ENCODE measurements at places on chromosomes 4 and X.

DNA sequence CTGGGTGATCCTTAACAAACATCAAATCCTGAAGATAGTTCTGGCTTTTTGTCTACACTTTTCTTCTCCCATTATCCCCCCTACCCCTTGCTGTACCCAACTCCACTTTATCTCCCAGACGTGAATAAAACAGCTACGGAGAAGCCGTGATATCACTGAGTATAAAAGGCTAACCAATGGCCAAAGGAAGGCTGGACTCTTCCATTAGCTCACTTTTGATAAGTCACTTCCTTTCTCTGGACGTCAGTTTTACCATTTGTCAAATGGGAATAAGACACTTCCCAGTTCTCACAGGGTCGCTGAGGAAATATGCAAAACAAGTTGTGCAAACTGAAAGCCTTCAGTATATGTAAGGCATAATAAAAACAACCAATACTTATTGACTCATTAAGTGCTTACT is 38.6 kb upstream of the EDA2R start:
- DNase-seq, result peak; percentile 14

DNA sequence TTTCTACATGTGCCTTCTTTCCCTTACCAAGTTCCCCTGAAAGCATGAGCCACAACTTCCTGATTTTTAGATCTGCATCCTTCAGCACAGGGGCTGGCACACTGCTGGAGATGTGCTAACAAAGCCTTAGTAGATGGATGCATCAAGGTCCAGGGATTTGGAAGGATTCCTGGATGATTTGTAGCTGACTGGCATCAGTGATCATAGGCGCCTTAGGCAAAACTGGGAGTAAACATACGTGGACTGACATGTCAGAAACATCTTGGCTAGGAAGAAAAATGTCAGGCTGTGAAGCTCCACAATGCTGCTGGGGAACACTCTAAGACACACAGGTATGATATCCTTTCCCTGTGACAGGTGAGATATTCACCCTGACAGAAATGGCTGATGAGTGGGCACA is 156.4 kb downstream of the AMELX start:
- no peak for DNase-seq

GRCh38 chr4:166391501-166391900 is 518.5 kb downstream of the TLL1 start:
- DNase-seq, result no peak

DNA sequence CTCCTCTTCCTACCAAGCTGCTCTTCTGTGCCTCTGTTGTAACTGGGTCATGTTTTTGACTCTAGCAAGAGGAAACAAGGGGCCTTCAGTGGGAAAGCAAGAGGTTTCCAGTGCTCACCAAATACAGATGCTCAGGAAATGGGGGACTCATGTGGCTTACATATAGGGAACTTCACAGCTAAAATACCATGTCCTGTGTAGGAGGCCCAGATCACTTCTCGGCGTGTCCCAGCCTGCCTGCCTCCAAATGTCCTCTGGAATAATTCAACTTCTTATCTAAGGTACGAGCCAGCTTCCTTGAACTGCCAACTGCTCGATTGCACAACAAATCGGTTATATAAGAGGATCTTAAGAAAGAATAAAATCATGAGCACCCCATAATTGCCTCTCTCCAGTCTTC is 161.3 kb downstream of the KIT start:
- no peak for DNase-seq

- no peak for DNase-seq
Observed at GRCh38 chr4:161650812-161651211, 513.0 kb downstream of the FSTL5 start.

- peak; percentile 98 for DNase-seq
Observed at GRCh38 chr4:153541456-153542096, 75.4 kb downstream of the TMEM131L start.

- no peak for DNase-seq
Observed at GRCh38 chrX:9396930-9397329, 67.9 kb upstream of the TBL1X start.

DNA sequence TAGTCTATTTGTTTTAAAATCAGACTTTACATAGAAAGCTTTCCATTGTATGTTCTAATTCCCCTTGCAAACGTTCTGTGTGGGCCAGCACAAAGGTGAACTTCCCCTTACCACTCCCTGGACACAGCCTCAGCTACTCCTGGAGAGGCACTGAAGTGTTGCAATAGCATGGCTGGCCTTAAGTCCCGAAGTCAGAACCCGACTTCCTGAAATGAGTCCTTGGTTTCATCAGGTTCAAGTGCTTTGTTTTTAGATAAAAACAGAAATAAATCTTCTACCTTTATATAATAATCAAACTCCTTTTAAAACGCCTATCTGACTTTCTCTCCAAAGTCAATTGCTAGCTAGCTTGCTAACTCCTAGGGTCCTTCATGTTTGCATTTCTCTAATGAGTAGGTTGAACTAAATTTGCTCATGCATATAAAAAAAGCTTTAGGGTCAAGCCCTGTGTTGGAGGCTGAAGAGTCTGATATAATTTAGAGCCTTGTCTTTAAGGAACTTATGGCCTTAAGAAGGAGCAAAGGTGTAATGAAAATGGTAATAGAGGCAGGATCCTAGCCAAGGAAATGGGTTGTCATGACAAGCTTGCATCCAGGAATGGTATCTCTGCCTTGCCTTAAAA is 9.0 kb downstream of the BMP3 start:
- no peak for DNase-seq

DNA sequence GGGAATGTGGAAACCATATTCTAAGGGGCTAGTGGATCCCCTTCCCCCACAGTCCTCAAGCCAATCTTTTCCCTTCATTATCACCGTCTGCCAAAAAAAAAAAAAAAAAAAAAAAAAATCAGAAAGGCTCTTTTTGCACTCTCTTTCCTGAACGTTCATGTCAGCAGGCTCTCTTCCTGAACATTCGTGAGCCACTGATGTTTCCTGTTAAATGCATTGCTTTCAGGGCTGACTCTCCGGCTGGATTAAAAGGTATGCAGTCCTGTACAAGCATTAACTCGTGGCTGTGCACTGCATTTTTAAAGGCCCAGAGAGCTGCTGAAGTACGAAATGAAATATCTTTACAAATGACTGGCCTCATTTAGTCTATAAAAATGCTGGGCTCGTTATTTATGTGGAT is 34.0 kb upstream of the TSPAN5 start:
- no peak for DNase-seq

DNA sequence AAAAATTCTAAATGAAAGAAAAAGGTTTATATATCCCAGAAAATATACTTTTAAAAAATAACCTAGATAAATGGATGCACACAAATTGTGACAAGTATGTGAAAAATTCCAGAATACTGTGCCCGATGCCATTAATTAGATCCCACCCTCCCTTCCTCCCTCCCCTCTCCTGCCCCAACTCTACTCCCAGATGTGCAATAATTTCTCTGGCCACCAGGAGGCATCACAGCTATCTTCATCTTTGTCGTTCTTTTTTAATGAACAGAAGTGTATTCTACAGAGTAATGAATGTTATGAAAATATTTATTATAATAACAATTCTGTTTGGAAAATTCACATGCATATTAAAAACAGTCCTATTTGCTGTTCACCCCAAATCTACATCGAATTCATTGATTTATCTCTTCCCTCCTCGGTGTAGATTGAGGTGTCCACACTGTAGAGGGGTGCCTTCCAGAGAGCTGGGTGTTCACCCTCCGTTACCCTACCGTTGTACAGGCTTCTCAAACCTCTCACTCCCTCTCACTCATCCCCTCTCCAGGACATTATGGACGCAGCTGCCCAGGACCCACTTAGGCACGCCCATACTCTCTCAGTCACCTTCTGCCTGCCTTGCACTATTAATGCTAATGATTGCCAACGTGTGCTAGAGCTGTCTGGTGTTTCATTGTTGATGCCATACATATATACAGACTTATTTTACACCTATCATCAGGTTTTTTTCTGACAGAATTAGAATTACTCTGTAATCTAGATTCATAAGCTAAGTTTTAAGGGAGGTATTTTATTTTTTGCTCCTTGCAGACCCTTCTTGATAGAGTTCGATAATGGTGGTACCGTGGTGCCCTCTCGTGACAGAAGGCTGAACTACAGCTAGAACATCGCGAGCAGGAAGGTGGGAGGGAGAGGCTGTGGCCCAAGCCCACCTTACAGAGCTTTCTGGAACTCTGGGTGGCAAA is 14.1 kb downstream of the RAB40AL start:
- peak; percentile 36 for DNase-seq

DNA sequence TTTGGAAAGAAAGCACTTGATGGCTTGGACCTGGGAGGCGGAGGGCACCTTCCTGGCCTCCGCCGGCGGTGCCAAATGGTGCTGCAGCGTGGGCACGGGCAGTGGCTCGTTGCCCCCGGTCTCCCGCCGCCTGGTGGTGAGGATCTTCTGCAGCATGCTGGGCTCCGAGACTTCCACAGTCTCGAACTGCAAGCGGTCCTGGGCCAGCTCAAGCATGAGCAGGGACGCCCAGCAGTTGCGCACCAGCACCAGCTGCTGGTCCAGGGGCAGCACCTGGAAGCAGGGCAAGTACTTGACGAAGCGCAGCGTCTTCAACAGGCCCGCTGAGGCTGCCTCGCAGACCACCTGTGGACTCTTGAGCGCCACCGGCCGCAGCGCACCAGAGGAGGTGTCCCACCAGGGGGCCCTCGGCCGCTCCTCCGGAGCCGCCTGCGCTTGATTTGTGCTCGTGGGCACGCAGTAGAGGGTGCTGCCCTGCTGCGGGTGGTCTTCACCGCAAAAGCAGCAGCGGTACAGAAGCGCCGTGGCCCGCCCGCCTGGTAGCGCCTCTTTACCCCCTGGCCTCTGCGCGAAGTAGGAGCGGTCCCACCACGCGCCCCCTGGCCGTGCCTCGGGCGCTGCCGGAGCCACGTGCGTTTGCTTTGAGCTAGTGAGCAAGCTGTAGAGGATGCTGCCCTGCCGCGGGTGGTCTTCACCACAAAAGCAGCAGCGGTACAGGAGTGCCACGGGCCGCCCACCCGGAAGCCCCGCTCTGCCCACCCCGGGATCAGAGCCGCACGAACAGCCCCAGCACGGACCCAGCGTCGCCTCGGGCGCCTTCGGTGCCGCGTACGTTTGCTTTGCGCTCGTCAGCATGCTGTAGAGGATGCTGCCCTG is 689 bp downstream of the NR0B1 start:
- DNase-seq, result no peak

DNA sequence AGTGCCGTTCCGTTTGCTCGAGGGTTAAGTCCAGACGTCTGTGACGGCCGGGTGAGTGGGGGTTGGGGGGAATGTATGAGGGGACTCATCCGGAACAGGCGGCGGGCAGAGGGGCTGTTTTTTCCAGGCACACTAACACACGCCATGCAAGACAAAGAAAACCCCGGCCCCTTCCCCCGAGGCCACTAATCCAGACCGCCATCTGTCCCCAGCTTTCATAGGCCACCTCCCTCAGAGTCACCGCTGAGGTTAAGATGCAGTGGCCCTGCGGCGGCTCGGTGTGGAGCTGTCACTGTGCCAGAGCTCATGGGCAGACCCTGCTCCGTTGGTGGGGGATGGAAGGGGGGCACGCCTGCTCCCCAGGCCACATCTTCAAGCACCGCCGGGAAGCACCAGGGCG is 34.1 kb downstream of the SORCS2 start:
- DNase-seq, result no peak

DNA sequence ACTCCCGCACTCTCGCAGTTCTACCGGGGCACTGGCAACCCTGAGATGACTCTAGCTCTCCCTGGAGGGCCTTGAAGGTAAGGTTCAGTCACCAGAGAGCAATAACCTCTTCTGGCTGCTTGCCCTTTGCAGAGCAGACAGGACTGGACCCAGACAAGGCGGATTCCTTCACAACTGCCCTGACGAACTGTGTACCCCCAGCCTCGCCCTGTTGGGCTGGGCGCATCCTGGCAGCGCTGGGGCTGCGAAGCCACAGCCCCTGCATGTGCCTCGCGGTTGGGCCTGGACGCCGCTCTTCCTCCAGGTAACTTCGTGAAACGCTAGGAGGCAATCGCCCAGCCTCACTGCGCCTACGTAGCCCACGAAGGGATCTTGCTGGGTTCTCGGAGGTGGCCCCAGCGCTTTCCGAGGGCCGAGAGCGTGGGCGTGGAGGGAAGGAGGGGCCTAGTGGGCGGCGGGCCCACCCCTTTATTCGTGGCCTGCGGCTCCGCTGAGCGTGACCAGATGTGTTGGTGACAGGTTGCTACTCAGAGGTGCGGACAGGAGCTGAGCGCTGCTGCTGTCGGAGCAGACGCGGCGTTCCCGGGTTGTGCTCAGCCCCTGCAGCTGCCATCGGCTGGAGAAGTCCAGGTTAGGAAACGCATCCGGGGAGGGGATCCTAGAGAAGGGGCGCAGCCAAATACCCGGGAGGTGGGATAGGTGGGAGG is 1.9 kb upstream of the MAMLD1 start:
- peak; percentile 49 for DNase-seq

- no peak for DNase-seq
Observed at GRCh38 chr4:117700111-117700892, 334.0 kb upstream of the NDST3 start.

DNA sequence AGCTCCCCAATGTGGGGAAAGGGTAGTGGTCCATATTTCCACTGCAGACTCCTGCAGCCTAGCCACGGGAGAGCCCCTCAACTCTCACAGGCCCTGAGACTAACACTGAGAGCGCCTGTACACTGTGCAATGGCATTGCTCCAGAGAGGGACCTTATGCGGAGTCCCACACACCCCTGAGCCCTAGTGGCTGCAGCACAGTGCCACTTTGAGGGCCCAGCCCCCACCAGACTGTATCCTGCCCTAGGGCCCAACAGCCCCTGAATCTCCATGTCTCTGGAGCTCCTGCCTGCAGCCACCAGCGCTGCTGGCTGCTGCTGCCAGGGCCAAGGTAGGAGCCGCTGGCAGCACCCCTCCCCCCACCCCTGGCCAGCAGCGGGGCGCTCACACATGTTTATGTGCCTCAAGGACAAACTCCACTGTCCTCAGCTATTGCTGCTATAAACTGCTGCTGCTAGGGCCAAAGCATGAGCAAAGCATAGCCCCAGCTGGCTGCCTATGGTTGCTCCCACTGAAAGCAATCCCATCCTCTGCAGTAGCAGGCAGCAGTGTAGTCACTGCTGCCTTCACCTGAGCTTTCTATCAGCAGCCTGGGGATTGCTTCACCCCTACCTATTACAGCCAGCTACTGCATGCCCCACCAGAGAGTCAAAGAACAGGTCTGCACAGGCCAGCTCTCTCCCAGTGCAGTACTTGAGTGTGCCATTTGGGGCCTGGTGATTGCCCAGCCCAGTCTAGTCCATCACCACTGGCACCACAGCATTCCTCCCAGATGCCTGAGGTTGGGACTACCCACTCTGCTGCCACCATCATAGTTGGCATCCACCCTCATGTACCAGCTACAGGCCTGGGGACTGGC is 24.3 kb downstream of the TMEM154 start:
- no peak for DNase-seq

DNA sequence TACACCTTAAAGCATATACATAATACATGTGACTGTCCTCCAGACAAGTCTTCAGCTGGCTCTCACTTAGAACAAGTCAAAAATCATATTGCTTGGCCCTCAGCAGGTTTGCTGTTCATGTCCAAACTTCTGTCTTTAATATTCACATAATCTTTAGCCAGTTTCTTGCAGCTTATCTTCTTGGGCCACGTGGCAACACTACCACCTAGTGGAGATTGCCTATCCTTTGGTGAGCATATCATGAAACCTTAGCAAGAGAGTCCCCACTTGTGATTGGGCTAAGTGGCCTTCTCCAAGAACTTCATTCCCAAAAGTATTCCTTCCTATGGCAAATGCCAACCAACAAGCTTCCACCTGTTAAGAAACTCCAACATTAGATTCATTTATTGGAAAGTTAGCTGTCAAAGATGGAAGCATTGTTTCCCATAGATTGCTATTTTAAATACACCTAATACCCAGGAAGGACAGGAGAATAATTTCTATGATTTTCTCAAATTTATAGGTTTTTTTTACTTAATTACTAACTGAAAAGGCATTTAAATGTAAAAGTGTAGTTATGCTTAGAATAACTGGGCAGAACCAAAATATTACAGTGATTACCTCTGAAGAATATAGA is 231.9 kb upstream of the INTU start:
- DNase-seq, result peak; percentile 81

GRCh38 chrX:106168107-106168506 is at the start of gene PWWP3B:
Gene PWWP3B (plus strand): TSS chrX:106168305. CDS start chrX:106205433, 37,128 bp downstream.
- DNase-seq, result peak; percentile 3
